ENCODE measurements at places on chromosomes 4 and X. TPM values are rescaled to one million over a fixed set of nuclear protein-coding genes. Genes with fewer than 3 reads are reported as not detected.

DNA sequence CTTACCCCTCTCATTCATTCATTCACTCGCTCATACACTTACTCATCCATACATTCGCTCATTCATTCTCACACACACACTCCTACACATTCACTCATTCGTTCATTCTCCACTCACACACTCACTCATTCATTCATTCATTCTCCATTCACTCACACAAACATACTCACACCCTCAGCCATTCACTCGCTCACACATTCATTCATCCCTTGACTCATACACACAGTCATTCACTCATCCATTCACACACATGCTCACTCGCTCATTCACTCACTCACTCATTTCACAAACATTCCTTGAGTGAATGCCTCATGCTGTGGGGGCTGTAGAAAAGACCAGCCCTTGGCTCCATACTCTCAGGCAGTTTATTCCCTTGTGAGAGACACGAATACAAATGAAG lies 151.1 kb upstream of the MAMLD1 start:
- H3K27me3 ChIP-seq = no peaks in the 10 kb centered on the region
- H3K4me3 ChIP-seq = no peak overlapping the region
- no peak overlapping the region for H3K27ac ChIP-seq
- no peaks in the 10 kb centered on the region for H3K4me1 ChIP-seq
- DNase-seq = no peak
- no peaks in the 10 kb centered on the region for H3K36me3 ChIP-seq

DNA sequence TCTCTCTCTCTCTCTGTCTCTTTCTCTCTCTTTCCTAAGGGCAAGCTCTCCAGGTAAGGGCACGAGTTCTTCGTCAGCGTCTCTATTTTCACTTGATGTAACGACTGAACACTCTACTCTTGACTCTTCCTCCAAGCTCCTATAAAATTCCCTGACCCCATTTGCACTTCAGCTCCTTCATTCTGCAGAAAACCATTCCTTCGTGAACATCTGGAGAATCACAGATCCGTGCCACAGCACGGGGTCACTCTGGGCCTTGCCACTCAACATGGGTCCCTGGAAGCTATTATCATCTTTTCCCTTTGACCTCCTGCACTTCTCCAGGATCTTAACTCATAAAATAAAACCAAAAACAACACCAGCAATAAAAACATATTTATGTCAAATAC lies 112.0 kb upstream of the LNX1 start:
- no peaks in the 10 kb centered on the region for H3K36me3 ChIP-seq
- DNase-seq = no peak
- peaks cover 16% of the 10 kb centered on the region for H3K4me1 ChIP-seq
- peak overlapping the region; percentile 32 for H3K4me3 ChIP-seq

DNA sequence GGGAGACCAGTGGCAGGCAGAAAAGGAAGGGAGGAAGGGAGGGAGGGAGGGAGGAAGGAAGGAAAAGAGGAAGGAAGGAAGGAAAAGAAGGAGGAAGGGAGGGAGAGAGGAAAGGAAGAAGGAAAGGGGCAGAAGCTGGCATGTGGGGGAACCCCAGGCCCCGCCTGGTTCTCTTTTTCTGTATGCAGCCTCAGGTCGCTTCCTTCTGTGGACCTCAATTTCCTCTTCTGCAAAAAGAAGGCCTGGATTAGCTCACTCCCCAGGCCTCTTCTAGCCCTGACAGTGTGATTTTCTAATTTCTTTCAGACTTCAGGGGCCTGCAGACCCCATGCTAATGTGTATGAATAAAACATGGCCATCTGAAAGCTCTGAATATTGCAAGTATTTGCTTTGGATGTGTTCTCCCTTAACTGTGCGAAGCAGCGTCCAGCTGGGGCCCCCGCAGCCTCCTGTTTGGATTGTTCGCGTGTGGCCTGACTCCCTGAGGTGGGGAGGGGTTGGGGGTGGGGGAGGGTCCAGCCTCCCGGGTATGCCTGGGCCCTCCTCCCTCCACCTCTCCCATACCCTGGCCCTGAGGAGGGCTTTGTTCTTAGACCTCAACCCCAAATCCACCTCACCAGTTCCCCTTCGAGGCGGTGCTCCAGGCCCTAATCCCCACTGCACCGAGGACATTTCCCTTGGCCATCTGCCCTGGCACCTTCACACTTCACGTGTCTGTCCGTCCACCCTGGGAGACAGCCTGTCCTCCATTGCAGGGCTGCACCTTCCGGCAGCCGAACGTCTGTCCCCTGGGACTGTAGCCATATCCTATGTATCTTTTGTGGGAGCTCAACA lies 199.9 kb upstream of the ATP6AP2 start:
- no peaks in the 10 kb centered on the region for H3K36me3 ChIP-seq
- H3K4me3 ChIP-seq = no peak overlapping the region
- H3K4me1 ChIP-seq = no peaks in the 10 kb centered on the region
- no peaks in the 10 kb centered on the region for H3K27me3 ChIP-seq

DNA sequence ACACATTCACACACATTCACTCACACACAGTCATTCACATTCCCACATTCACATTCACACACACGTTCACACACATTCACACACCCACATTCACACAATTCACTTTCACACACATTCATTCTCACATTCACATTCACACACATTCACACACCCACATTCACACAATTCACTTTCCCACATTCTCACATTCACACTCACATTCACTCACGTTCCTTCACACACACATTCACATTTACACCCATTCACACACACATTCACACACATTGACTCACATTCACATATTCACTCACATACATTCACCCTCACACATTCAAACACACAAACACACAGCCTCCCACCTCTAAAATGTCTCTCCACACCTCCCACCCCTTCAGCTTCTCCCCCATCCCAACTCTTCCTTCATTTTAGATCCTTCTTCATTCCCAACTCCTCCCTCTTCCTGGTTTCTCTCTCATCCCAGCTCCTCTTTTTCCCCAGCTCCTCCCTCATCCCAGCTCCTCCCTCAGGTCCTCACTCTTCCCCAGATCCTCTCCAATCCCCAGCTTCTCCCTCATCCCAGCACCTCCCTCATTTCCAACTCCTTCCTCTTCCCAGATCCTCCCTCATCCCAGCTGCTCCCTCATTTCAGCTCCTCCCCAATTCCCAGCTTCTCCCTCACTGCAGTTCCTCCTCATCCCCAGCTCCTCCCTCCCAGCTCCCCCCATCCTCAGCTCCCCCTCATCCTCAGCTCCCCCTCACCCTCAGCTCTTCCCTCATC lies 111.0 kb downstream of the FAM53A start:
- no peaks in the 10 kb centered on the region for H3K36me3 ChIP-seq
- peaks cover 16% of the 10 kb centered on the region for H3K4me1 ChIP-seq
- DNase-seq = no peak
- no peak overlapping the region for H3K4me3 ChIP-seq

The VCX3A gene
- not detected for total RNA-seq

The FRMD7 gene
- total RNA-seq = not detected

All from stomach (tissue), 19 donors.